Mesothelial cell of epicardium (in vitro differentiated cells): ENCODE measurements at places on chromosomes 6 and 20. TPM values are rescaled to one million over a fixed set of nuclear protein-coding genes. Genes with fewer than 3 reads are reported as not detected.

GRCh38 chr6:28355743-28356665 is 6.3 kb downstream of the ZKSCAN3 start:
- H3K4me3 ChIP-seq, result peak overlapping the region; percentile 78
- peak overlapping the region; percentile 94 for H3K27ac ChIP-seq
- no peaks in the 10 kb centered on the region for H3K27me3 ChIP-seq
- no peaks in the 10 kb centered on the region for H3K36me3 ChIP-seq
- peaks cover 18% of the 10 kb centered on the region for H3K4me1 ChIP-seq

CTCFL gene
- 0.23 to 0.33 TPM (median 0.27 TPM) in 3 replicates for total RNA-seq

DNA sequence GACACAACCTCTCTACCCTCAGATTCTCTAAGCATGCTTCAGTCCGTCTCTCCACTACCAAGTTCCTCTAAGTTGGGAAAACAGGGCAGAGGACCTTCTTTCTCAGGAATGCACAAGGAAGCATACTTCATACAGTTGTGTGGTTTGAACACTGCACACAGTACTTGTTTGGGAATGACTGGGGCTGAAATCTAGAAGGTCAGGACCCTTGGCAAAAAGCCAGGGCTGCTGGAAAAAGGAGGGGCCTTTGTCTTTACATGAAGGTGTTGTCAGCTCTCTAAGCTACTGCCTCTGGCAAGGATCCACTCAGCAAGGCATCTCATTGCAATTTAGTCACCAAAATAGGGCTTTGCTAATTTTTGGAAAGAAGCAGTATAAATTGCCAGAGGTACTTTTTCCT is 20.7 kb upstream of the HEY2 start:
- peaks cover 3% of the 10 kb centered on the region for H3K4me1 ChIP-seq
- no peak for DNase-seq
- no peaks in the 10 kb centered on the region for H3K36me3 ChIP-seq
- no peaks in the 10 kb centered on the region for H3K27me3 ChIP-seq
- H3K4me3 ChIP-seq, result no peak overlapping the region

GRCh38 chr20:48562586-48563116 is 265.1 kb downstream of the PREX1 start:
- H3K27ac ChIP-seq, result no peak overlapping the region
- H3K27me3 ChIP-seq, result no peaks in the 10 kb centered on the region
- H3K4me1 ChIP-seq, result peaks cover 11% of the 10 kb centered on the region
- no peaks in the 10 kb centered on the region for H3K36me3 ChIP-seq
